T-helper 17 cell (primary cell): ENCODE measurements at places on chromosomes 1 and 21. TPM values are rescaled to one million over a fixed set of nuclear protein-coding genes. Genes with fewer than 3 reads are reported as not detected.

- peaks cover 30% of the 10 kb centered on the region for H3K4me1 ChIP-seq
- no peak overlapping the region for H3K27ac ChIP-seq
- DNase-seq, result no peak
- H3K27me3 ChIP-seq, result no peaks in the 10 kb centered on the region
- no peaks in the 10 kb centered on the region for H3K36me3 ChIP-seq
- peak overlapping the region; percentile 70 for H3K4me3 ChIP-seq
Observed at GRCh38 chr21:43864313-43864961, 586 bp upstream of the AGPAT3 start.

DNA sequence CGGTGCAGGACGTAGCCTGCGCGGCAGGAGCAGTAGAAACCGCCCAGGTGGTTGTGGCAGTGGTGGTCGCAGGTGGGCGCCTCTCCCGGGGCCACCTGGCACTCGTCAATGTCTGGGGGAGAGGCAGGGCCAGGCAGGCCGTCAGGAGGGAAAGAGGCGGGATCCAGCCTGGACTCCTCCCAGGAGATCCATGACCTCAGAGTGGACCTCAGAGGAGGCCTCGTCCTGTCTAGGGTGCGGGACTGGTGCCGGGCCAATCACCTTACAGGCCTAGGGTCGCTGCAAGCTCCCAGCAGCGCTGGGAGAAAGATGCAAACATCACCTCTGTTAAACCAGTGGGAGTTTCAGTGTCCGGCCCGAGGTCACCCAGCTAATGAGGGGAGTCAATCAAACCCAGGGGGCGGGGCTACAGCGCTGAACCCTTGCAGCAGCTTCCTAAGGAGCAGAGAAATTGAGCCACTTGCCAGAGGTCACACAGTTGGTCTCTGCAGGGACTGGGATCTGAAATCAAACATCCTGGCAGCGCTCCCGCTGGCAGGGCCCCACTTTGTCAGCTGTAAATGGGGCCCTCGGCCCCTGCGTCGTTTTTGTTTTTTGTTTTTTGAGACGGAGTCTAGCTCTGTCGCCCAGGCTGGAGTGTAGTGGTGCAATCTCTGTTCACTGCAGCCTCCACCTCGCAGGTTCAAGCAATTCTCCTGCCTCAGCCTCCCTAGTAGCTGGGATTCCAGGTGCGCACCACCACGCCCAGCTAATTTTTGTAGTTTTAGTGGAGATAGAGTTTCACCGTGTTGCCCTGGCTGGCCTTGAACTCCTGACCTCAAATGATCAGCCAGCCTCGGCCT is 1.4 kb downstream of the MASP2 start:
- no peaks in the 10 kb centered on the region for H3K27me3 ChIP-seq
- DNase-seq, result peak; percentile 6
- H3K36me3 ChIP-seq, result no peaks in the 10 kb centered on the region
- no peak overlapping the region for H3K27ac ChIP-seq
- H3K4me1 ChIP-seq, result peaks cover 2% of the 10 kb centered on the region
- H3K4me3 ChIP-seq, result no peak overlapping the region

FMO3 gene
- total RNA-seq, result not detected

DNA sequence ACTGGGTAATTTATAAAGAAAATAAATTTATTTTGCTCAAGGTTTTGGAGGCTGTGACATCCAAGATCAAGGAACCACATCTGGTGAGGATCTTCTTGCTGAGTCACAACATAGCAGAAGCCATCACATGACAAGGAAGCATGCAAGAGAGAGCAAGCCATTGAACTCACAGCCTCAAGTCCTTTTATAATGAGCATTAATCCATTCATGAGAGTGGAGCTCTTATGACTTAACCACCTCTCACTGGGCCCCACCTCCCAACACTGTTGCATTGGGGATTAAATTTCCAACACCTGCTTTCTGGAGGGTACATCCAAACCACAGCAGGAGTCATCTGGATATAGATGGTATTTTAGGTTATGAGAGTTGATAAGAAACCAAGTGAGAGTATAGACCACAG is 20.6 kb upstream of the EGLN1 start:
- H3K4me1 ChIP-seq, result no peaks in the 10 kb centered on the region
- H3K4me3 ChIP-seq, result no peak overlapping the region
- H3K27ac ChIP-seq, result no peak overlapping the region
- DNase-seq, result no peak
- peaks cover 39% of the 10 kb centered on the region for H3K27me3 ChIP-seq

DNA sequence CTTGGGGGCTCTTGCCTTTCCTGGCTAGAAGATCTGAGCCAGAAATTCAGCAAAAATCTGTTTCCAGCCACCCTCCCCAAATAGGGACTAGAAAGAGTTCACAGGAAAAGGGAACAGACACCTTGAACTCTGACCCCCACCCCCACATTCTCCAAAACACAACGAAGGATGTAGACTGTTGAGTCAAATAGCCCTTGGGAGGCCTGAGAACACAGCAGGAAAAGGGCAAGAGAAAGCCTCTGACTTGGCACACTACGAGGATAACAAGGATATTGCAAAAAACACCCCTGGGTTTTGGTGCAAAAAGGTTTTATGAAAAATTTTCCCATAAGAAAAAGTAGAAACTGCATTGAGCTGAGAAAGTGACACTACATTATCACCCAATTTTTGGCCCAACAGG is 1.9 kb upstream of the YRDC start:
- no peak overlapping the region for H3K4me3 ChIP-seq
- peaks cover 2% of the 10 kb centered on the region for H3K36me3 ChIP-seq
- no peak overlapping the region for H3K27ac ChIP-seq
- H3K27me3 ChIP-seq, result no peaks in the 10 kb centered on the region
- no peak for DNase-seq
- peaks cover 32% of the 10 kb centered on the region for H3K4me1 ChIP-seq

DNA sequence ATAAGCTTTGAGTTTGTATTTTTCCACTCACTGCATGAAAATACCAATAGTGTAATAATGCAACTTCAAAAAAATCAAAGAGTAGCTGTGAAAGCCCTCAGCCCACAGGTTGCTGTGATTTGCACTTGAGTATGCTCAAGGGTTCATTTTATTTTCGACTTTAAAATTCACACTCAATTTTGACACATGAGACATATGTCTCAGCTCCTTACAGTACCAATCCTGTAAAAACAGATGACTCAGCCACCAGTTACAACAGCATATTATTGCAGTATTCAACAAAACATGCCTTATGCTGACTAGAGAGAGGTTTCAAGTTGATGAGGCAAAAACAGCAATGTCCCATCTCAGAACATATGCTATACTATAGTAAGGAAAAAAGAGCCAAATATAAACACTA is 66.1 kb downstream of the CYYR1 start:
- no peak overlapping the region for H3K4me3 ChIP-seq
- H3K27ac ChIP-seq, result no peak overlapping the region
- no peaks in the 10 kb centered on the region for H3K36me3 ChIP-seq
- no peak for DNase-seq
- no peaks in the 10 kb centered on the region for H3K27me3 ChIP-seq
- no peaks in the 10 kb centered on the region for H3K4me1 ChIP-seq

DNA sequence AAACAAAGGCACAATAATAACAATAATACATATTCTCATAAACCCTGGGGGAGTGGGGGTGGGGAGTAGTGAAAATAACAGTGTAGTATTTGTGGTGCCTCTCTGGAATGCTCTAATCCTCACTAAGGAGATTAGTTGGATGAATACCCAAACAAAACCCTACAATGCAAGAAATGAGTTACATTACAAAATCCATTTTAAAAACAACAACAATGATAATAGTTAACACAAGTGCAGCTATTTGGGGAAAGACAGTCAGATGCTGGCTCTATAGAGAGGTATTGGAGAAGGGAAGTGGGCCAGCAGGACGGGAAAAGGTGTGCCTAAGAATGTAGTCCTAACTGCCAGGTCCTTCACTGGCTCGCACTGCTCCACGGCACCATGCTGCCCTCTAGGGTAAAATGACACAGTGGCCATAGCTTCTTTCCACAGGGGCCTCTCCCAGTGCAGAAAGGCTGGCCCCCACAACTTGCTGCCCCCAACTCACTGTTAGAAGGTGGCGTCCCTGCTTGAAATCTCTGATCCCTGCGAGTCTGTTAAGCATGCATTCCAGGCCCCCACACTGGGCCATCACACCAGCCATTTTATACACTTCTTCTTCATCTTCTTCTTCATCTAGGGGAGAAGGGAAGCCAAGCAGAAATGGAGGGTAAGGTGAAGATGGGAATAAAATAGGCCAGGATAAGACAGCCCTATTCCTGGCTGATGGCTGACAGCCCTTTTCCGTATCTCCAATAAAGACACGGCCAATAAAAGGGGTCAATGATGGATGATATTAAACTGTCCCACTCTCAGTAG is 113.8 kb downstream of the UBR4 start:
- DNase-seq, result no peak
- no peak overlapping the region for H3K27ac ChIP-seq
- H3K27me3 ChIP-seq, result no peaks in the 10 kb centered on the region
- H3K36me3 ChIP-seq, result peaks cover 9% of the 10 kb centered on the region
